ENCODE measurements at places on chromosomes 3 and 15.

DNA sequence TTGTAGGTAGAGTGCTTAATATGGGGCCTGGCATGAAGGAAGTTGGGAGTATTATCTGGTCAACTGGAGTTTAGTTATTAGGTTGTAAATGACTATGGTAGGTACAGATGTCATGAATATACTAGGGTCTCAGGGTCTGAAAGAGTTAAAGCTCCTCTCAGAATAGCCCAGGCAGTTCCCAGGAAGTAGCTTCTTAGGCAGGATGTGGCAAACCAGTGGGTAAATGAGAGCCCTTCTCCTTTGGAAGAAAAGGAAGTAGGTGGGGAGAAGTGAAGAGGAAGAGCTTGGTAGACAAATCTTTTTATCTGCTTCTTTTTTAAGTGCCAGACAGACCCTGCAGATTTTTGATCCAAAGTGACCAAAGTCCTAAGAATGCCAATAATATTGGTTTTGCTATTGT lies 24.5 kb downstream of the MAP2K1 start:
- DNase-seq = no peak

DNA sequence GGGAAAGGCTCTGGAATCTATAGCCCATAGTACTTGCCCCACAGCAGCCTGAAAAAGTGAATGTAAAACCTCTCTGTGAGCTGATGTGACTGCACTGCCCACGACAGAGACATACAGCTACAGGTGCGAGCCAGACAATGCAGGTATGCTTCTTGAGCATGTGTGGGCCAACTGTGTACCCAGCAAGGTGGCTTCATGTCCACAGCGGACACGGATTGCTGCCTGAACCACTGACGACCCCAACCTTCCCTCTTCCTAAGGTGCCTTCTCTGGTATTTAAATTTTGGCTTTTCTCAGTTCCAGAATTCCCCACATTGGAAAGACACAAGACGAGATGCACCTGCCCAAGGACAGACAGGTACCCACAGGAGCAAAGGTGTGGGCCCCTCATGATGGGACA lies 65.8 kb downstream of the SCN5A start:
- DNase-seq = no peak

DNA sequence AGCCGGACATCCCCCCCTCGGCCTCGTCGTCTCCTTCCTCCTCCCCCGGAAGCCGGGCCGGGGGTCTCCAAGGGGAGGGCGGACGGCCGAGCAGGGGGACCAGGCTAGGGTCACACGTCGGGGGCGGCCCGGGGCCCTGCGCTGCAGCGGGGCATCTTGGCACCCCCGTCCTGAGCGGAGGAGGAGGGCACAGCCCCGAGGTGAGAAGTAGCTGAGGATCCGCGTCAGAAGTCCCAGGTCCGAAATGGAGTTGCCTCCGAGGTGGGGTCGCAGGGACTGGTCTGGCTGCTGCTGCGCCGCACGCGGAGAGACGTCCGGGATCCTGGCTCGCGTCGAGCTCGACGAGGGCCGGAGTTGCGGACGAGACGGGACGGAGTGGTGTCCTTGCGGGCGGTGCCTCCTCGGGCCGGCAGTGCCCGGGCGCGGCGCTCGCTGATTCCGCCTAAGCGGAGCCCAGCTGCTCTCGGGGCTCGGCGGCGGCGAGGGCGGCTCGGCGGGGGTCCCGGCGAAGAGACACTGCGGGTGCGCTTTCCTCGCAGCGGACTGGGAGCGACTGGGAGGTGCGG lies at the start of gene ADCY5:
ADCY5 (minus strand) TSS at position 555 of the 566 bp plus-strand sequence; CDS start at position 10, 545 bp downstream.
- DNase-seq = peak; percentile 61

GRCh38 chr3:187040516-187041361 lies 98.6 kb downstream of the RPL39L start:
- DNase-seq = no peak

GRCh38 chr15:70783041-70783440 lies 19.7 kb upstream of the UACA start:
- DNase-seq = no peak

DNA sequence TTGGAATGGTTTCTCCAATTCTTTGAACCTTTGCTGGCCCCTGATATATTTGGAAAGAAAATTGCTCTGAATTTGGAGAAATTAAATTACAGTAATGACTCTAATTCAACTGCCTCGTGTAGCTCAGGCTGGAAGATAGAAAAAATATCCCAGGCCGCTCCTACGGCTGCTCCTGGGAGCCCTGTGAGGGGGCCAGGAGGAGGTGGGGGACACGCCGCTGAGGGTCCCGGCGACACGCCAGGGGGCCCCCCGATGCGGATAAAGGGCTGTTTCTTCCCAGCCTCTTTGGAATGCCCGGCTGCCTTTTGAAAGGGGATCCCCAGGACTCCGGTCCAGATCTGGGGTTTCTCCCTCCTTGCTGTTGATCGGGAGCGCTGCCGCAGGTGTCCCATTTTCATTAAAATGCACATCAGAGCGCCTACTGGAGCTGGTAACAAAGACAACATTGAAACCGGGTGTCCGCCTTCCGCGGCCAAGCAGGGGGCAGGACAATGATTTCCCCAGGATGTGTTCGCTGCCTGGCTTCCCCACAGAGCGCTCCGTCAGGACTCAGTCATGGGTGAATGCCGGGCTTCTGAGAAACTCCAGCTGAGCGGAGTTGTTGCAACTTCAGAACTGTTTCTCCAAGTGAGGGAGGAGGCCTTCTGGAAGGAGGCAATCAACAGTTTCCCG lies 200.1 kb upstream of the KBTBD8 start:
- no peak for DNase-seq

DNA sequence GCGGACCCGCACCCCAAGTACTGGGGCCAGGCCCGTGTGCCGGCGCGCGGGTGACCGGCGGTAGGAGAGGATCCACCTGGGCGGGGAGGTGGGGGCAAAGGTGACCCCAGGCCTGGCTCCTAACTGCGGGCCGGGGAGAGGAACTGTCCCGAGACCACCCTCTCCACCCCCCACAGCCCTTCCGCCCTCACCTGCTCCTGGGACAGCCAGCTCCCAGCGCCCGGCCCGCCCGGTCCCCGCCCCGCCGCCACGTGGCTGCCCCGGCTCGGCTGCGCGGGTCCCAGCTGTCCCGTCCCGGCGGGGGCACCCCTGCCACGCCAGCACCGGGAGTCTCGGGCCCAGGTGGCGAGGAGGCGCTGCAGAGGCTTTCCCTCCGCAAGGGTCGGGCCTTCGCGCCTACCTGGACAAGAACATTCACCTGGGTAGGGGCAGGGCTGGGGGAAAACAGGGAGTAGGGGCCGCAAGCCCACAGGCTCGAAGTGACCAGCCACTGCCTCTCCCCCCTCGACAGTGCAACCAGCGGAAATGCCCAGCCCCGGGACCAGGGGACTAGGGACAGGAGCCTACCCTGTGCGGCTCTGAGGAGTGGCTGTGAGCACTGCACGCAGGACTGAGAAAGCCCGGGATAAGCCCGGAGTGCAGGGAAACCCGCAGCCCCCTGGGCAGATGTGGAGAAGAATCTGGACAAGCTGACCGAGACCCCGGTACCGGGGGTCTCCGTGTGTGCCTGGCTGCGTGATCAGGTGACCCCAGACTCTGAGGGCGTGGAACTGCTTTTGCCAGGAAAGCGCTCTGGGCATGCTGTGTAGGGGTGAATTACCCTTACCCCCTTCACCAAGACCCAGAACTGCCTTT lies at the start of gene SLC12A8:
SLC12A8 (minus strand) TSS at position 240 of the 855 bp plus-strand sequence. CDS start 1,399 bp downstream, outside the sequence.
- peak; percentile 44 for DNase-seq

GRCh38 chr3:85846940-85847339 lies 888.2 kb downstream of the CADM2 start:
- DNase-seq = peak; percentile 5

- peak; percentile 51 for DNase-seq
Observed at GRCh38 chr15:89502867-89503595, 6.6 kb upstream of the RHCG start.

GRCh38 chr3:126314305-126314789 lies 42.9 kb downstream of the KLF15 start:
- no peak for DNase-seq

DNA sequence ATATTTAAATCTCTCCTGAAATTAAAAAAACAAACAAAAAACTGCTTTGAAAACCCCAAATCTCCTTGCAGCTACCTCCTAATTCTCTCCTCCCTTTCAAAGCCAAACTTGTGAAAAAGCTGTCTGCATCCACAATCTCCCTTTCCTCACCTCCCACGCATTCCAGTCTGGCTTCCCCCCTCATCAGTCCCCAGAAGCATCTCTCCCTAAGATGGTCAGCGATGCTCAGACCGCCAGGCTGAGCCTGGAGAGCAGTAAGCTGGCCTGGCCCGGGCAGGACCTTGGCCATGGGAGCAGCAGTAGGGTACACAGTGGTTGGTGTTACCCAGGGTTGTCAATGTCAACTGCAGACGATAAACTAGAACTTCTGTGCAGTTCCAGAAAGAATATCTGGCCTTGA lies 32.9 kb upstream of the BLM start:
- no peak for DNase-seq

- DNase-seq = no peak
Observed at GRCh38 chr3:58683001-58683458, 16.5 kb upstream of the FAM3D start.

DNA sequence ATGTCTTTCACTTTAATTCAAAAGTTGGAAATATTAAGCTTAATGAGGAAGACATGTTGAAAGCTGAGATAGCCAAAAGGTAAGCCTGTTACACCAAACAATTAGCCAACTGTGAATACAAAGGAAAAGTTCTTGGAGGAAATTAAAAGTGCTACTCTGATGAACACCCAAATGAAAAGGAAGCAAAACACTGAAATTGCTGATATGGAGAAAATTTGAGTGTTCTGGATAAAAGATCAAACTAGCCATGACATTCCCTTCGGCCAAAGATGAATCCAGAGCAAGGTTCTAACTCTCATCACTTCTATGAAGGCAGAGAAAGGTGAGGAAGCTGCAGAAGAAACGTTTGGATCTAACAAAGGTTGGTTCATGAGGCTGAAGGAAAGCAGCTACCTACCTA lies 280.8 kb upstream of the BCHE start:
- no peak for DNase-seq

DNA sequence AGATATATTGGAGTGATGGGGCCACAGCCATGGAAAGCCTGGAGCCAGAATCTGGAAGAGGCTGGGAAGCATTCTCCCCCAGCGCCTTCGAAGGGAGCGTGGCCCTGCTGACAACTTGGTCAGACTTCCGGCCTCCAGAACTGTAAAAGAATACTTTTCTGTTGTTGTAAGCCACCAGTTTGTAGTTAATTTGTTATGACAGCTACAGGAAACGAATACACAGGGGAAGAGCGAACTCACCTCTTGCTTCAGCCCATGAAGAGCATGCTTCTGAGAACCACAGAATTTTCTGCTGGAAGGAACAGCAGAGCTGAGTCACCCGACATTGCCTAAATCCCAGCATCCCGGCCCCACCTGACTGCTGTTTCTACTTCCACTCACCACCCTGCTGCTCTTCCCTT lies 501.7 kb downstream of the SHQ1 start:
- no peak for DNase-seq

DNA sequence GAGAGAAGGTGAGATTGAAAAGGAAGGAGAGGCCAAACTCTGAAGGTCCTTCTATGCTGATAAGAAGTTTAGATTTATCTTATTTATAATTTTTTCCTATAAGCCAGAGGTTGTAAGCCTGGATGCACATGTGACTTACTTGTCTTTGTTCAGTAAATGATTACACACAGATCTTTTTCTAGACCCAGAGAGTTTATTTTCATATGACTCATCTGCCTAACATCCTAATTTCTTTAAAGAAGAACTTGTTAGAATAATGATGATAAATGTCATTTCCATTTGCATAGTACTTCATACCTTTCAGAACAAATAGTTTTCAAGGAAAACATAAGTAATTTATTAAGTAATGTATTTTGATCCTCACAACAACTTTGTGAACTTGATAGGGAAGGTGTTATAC lies 434.8 kb upstream of the DPH6 start:
- DNase-seq = no peak

- DNase-seq = no peak
Observed at GRCh38 chr3:56976651-56977560, 83.6 kb upstream of the SPATA12 start.

DNA sequence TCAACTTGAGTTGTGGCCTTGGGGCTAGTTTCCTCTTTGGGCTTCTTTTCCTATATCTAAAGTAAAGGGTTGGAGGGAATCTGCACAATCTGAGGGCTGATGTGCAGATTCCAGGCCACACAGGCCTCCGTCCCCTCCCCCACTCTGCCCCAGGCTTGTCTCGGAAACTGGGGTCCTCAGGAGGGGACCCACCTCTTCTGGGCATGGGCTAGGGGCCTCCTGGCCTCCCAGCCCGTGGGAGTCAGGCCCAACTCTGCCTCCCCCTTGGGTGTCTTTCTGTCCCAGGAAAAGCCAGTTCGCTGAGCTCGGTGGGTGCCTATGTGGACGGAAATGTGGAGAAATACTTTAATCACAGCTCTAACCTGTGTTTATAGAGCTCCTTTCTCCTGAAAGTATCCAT lies 4.8 kb downstream of the SMAD6 start:
- DNase-seq = no peak

DNA sequence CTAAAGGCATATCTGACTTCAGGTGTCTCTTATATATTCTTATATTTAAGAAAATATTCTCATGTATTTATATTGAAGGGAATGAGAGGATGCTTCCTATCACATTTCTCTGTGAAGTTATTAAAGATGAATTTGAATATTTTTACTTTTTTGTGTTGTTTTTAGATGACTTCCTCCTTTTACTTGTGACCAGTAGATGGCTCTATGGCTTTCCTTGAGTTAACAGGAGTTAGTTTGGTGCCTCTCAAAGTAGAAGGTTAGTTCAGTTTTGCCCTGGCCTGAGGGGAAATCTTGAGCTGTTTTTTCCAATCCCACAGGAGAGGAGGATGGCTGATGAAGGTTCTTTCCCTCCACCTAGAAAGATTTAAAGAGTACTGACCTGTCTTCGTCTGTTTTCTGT lies 80.7 kb downstream of the SQOR start:
- DNase-seq = peak; percentile 44

GRCh38 chr3:76991165-76991564 lies 48.7 kb upstream of the ROBO2 start:
- DNase-seq = no peak

- DNase-seq = no peak
Observed at GRCh38 chr3:126481808-126482502, 6.3 kb upstream of the ZXDC start.

GRCh38 chr15:68188647-68189046 lies 16.5 kb downstream of the CALML4 start:
- DNase-seq = no peak

Measured in T47D (cell line).